ENCODE measurements at places on chromosomes 13 and 19.

GRCh38 chr13:105220881-105221280, 1314.6 kb downstream of the EFNB2 start:
- DNase-seq = no peak

GRCh38 chr13:27933580-27934328, 14.0 kb downstream of the PDX1 start:
- DNase-seq = no peak

DNA sequence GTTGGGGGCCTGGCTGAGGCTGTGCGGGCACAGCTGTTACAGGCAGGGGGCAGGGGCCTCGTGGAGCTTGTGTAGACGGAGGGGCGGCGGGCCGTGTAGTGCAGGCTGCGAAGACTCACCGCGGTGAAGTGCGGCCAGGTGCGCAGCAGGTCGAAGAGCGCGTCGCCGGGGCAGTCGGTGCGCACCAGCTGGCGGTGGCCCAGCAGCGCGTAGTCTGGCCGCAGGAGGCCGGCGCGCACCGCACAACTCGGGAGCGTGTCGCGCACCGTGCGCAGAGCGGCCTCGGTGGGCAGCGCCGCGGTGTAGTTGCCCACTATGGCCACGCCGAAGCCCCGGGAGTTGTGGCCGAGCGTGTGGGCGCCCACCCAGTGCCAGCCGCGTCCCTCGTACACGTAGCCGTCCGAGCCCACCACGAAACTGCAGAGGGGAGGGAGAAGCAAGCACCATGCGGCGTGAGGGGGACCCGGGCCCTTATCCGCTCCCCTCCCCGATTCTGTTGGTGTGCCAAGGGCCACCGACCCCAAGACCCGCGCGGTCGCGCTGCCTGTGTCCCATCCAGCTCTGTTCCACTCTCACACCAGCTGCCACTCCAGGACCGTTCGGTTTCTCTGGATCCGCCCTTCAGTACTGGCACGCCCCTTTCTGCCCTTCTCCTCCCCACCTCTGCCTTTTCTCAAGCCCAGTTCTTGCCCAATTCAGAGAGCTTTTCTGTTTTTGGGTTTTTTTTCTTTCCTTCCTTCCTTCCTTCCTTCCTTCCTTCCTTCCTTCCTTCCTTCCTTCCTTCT, 5.4 kb upstream of the RASAL3 start:
- no peak for DNase-seq

- no peak for DNase-seq
These were observed 12.2 kb upstream of the CDC16 start for GRCh38 chr13:114222461-114222968.

GRCh38 chr13:22286338-22286737, 615.5 kb downstream of the FGF9 start:
- DNase-seq = no peak

GRCh38 chr19:41095703-41096102, 7.5 kb downstream of the CYP2A13 start:
- DNase-seq = no peak

Measured in left hindlimb (tissue), 1 donor.